ENCODE measurements at places on chromosomes 4 and X.

DNA sequence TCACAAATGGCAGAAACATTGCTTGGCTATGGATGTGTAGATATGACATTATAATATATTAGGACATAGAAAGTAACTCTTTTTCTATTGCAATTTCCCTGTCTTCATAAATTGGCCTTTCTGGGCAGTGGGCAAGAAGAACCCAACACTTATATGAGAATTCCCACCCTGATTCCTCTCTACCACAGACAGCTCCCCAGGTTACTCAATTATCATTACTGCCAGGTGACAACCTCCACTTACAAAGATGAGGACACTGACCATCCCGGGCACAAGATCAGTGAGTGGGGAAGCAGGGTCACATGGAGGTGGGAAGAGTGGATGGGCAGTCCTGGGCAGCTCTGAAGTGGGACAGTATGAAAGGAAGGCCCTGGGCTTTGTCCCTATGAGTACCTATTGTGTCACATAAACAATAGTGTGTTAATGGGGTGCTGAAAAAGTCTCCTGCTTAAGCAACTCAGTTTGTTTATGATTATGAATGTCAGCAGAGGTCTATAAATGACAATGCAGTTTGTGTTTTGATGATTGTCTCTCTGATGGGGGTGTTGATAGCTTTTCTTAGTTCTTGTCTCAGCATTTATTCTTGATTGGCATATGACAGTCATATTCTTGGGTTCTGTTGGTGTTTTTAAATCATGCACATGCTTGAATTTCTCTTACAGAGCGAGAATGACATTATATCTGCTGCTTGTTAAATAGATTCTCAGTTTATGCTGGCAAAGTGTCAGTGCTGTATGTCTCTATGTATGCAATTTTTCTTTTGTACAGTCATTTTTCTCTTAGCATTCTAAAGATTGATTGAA, 99.9 kb downstream of the SLIT2 start:
- DNase-seq: no peak

GRCh38 chr4:121016611-121017010, 55.7 kb downstream of the NDNF start:
- no peak for DNase-seq

- no peak for DNase-seq
These were observed 4.8 kb downstream of the FRMPD3 start for GRCh38 chrX:107454302-107454701.

- DNase-seq: no peak
These were observed 19.5 kb downstream of the TMPRSS11E start for GRCh38 chr4:68466751-68467150.

- no peak for DNase-seq
These were observed 66.9 kb downstream of the PTPN13 start for GRCh38 chr4:86661006-86661405.
